ENCODE measurements at places on chromosomes 13 and 19.
A peak's percentile ranks its signal among the peaks of the same experiment; 100 is the strongest.

DNA sequence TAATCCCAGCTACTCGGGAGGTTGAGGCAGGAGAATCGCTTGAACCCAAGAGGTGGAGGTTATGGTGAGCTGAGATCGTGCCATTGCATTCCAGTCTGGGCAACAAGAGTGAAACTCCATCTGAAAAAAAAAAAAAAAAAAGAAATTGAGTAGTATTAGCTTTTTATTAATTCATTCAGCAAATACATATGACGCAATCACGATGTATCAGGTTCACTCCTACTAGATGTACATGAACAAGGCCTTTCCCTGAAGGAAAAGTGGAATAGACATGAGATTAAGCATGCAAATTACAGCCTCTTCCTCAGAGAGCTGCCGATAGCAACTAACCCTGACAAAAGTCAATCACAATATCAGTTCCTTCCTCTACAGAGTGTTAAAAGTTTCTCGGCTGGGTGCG is 9.2 kb upstream of the TPT1 start:
- no peak for DNase-seq

DNA sequence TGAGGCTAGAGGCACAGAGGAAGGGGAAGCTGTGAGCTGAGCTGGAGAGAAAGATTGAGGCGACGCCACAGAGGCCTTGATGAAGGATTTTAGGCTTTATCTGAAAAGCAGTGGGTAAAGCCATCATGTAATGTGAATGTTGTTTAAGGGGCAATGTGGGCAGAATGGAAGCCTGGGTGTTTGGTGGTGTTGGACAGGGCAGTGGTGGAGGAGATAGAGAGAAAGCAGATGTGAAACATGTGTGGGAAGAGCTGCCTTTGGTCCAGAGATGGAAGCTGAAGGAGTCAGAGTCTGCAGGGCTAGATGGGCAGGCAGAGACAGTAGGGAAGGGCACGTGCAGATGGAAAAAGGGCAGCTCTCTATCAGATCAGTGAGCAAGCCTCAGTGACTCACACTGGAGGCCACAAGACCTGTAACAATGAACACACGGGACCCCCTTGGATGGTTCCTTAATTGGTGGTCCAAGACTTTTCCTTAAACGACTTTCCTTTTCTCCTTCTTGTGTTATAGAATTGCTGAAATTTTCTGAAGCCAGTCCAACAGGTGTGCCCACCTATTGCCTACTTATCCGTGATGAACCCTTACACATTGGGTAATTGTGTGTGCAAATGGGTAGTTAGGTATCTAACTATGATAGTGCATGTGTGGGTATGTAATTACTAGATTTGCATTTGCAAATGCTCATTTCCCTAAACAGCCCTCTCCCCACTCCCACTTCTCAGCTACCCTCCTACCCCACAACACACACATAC is 21.7 kb downstream of the ZNF536 start:
- no peak for DNase-seq

DNA sequence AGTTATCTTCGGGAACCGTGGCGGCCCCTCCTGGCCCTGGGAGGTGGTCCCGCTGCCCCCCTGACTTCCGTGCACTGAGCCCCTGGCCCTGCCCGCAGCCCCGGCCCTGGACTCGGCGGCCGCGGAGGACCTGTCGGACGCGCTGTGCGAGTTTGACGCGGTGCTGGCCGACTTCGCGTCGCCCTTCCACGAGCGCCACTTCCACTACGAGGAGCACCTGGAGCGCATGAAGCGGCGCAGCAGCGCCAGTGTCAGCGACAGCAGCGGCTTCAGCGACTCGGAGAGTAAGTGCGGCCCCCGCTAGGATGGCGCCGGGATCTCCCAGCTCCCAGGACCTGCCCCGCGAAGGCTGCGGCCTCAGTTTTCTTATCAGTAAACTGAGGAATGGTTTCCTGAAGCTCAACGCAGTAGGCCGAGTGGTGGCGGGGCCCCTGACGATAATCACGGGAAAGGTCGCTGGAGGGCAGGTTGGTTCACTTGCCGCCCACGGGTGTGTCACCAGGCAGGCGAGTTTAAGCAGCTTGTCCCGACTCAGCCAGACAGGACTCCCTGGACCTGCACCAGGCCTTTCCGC is 924 bp downstream of the RGCC start:
- peak; percentile 52 for DNase-seq

DNA sequence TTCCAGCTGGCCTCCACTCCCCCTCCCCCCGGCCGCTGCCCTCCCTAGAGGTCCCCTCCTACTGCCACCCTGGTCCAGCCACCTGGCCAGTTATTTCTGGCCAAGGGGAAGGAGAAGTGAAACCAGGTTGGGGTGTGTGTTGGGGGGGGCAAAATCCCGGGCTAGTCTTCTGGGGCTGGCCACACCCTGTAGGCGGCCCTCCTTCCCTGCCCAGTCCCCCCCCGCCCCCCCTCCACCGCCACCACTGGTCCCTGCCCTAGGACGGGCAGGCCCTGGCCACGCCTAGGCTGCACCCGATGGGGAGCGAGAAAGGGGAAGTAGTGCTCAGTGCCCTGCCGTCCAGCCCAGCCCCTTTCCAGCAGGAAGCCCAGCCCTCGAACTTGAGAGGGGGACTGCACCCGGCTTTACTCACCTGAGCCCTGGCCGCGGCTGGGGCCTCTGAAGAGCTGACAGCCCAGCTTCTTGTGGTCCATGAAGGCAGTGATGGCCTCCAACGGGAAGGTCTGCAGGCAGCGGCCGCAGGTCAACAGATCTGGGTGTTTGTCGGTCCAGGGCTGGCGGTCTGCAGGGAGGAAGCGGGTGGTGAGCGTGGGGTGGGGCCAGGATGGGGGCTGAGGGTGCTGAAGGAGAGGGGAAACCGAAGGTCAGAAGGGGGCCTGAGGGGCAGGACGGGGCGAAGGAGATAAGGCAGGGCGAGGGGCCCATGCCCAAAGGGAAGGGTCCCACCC is 813 bp downstream of the ZNF296 start:
- DNase-seq = peak; percentile 89

DNA sequence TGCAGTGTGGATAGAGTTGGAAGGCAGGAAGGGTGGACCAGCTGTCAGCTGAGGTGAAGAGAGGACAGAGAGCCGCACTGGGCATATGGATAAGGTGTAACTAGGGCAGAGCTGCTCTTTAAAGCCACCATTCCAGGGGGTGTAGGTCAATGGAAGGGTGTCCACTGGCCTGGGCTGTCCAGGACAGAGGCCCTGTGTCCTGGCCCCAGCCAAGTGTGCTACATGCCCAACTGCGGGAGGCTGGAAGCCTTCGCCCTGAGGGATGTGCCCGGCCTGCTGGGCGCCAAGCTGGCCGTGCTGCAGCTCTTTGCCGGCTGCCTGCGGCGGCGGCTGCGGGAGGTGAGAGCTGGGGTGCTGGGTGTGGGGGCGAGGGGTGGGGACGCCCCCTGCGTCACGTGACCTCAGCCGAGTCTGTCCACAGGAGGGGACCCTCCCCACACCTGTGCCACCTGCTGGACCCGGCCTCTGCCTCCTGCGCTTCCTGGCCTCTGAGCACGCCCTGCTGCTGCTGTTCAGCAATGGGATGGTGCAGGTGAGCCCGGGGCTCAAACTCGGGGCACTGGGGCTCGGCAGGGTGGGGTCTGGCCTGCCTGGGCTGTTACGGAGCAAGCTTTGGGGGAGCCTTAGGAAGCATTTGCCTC is 9.8 kb downstream of the PLK5 start:
- DNase-seq = no peak

DNA sequence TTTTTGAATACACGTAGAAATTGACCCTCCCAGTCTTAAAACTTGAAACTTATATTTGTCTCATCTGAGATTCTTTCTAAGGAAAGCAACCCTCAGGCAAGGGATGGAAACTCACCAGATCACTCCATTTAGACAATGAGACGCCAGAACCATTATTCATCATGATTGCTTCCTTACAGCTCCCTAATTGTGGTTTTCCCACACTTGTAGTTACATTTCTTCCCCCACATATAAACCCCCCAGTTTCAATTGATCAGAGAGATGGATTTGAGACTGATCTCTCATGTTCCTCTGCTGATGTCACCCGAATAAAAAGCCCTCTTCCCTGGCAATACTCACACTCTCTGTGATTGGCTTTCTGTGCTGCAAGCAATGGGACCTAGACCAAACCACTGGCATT is 197.9 kb upstream of the STARD13 start:
- no peak for DNase-seq

DNA sequence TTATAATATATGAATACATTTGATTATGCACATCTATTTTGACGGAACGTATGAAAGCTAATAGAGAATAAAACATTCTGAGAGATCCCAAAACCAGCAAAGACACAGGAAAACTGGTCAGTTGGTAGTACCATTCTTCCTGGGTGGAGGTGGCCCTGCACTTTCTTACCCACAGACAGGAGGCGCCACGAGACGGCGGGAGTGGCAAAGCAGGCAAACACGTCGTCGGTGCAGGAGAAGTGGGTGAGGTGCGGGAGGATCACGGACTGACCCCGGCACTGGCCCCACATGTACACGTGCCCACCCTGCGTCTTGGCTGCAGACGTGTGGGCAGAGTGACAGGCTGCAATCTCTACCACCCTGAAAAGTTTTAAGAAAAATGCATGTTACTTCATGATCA is 36.1 kb downstream of the RCBTB1 start:
- no peak for DNase-seq

GRCh38 chr13:62563251-62563650 is 1147.6 kb upstream of the PCDH20 start:
- DNase-seq = no peak
